ENCODE measurements at places on chromosomes 3 and 15.

- DNase-seq, result no peak
Measured at GRCh38 chr3:2950159-2950558, 160.0 kb downstream of the IL5RA start.

- DNase-seq, result no peak
Measured at GRCh38 chr3:99957151-99957796, 139.6 kb downstream of the CMSS1 start.

DNA sequence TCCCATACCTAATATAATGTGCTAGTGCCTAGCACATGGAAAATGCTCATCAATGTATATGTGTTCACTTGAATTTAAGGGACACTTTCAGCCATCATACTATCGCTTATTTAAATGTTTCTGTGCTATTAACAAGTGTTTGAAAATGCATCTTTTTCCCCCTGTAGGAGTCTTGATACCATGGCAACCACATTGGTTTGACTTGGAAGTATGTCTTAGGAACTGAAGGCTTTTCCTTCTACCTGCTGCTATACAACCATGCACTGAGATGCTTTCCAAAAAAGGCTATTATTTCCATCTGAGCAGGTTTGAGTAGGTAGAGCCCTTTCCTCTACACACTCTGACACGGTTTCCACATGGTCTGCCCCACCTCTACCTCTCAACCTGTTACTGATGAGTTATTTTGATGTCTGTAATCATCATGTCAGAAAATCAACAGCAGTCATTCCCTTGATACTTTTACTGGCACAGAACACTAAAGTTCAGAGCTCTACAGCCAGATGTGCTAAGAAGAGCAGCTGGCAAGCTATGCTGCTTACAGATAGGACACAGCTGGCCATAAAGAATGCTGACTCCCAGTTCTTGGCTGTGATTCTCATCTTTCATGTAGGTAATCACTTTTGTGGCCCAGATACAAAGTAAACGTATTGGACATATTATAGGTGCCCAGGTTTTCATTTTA lies 59.3 kb downstream of the RYR3 start:
- no peak for DNase-seq

DNA sequence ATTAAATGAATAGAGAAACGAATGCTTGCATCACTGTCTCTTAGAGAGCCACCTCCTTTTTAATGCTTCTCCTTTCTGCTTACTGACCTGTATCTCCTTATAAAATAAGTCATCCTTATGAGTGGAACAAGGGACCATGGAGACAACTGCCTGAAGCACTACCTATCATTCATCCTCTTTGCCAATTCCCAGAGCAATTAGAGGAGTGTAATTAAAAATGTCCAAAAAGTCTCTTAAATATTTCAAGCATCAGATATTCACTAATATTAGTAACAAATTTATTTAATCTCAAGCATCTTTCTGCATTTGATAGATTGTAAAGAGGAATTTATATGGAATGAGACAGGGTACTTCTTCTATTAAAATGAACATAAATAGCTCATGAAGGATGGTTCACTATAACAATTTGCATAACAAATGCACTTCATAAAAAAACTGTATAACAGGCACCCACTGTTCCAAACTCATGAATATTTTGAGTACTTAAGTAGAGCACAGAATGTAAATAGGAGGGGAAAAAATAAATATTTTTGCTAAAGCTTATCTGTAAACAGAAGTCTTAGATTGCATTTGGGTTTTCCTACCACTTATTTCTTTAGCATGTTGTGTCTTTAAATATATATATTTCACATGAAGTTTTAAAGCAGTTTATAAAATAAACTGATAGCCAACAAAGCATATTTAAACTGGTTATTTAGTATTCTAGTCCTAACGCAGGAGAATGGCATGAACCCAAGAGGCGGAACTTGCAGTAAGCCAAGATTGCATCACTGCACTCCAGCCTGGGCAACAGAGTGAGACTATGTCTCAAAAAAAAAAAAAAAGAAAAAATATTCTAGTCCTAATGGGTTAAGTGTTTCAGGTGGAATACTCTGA lies 269.3 kb downstream of the TBL1XR1 start:
- DNase-seq, result no peak

- no peak for DNase-seq
Measured at GRCh38 chr3:189170559-189170958, 1.2 kb upstream of the TPRG1 start.

GRCh38 chr3:100526613-100527346 lies 34.4 kb downstream of the TMEM45A start:
- DNase-seq, result no peak

DNA sequence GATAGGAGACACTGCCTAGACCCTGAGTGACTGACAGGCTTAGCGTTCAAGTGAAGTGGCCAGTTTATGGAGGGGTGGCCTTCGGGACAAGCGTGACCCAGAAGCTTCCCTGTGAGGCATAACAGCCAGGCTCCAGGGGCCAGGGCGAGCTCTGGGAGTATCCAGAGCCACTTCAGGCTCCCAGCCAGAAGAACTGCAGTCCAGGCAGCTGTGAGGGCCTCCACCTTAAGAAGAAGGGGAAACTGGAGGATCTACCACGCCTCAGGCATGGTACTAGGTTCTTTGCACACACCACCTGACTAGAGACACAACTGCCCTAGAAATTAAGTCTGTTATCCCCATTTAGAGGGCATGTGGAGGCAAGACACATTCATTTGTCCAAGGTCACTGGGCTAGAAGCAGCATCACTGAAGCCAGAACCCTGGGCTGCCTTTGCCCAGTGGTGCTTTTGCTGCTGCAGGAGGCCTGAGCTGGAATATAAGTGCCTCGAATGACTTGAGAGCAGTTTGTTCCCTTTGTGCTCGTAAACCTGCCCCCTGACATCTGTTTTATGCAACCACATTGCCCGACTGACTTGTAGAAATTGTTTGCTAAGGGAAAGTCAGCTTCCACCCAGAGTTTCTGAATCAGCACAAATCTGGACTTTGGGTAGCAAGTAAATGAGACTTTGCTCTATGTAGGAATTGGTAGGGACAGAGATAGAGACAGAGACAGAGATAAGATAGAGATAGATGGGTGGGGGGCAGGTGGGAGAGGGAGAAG lies 23.3 kb downstream of the RASGRF1 start:
- DNase-seq, result no peak

DNA sequence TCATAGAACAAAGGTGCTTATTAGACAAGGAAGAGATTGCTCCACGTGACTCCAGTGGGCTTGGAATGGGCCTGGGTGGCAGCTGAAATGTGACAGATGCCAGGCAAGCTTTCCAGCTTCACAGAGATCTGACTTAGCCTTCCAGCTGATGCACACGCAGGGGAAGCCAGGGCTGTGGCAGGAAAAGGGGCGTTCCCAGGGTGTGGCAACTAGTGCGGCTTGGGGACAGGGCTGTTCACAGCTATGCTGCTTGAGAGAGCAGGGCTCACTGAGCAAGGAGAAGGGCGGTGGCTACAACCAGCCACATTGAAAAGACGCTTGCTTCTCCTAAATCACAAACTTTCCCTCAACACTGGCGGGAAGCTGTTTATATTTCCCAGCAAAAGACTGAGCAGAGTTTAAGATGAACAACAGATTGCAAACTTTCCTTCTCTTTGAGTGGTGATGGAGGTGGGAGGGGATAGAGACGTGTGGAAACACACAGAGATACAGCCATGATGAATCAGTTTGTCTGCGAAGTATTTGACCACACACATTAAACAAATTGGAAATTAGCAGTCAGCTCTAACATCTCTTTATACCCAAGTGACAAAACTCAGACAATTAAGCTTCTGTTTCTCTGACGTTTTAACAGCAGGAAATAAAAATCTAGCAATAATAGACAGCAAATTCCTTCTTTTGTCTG lies 127.5 kb downstream of the BDH1 start:
- DNase-seq, result no peak
